ENCODE measurements at places on chromosomes 2 and 18.

DNA sequence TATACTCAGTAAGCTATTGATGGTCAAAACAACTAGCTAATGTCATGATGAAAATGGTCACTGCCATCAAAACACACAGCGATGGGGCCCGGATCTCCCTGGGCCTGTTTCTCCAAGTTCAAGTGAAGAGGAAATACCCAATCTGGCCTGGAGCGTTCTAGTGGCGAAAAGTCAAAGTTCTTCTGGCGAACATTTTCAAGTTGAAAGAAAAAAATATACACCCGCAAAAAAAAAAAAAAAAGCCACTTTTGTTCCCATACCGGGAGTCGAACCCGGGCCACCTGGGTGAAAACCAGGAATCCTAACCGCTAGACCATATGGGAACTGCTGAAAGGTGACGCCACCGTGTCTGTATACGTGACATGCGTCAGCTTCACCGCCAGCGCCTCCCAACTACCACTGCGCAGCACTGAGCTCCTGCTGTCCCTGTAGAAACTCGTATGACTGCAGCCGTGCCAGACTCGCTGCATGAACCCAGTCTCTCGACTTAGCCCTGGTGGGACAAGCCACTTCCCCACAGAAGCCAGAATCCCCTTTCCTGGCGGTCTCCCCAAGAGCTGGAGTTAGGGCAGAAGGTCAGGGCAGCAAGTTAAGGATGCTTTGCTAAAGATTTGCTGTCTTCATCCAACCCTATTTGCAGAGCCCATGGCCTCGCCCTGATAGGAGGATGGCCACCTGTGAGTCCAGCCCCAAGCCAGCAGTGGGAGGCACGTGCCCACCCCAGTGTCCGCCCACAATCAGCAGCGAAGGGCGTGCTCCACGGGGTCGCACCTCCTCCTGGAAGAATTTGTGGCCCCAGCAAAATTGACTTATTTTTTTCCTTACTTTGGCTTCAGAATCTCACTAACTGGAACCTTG lies 5.6 kb upstream of the IMP4 start:
- DNase-seq, result no peak

- DNase-seq, result no peak
Measured at GRCh38 chr18:9608298-9608697, 6.1 kb downstream of the PPP4R1 start.

DNA sequence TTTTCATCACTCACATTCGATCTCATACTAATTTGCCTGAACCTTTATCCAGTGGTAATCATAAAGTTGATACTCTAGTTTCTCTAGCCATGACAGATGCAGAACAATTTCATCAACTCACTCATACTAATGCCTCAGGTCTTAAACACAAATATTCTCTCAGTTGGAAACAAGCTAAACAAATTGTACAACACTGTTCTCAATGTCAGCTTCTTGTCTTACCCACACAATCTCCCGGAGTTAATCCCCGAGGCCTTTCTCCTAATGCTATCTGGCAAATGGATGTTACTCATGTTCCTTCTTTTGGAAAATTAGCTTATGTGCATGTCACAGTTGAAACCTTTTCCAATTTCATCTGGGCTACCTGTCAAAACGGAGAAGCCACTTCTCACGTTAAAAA lies 11.5 kb upstream of the CNOT11 start:
- no peak for DNase-seq

DNA sequence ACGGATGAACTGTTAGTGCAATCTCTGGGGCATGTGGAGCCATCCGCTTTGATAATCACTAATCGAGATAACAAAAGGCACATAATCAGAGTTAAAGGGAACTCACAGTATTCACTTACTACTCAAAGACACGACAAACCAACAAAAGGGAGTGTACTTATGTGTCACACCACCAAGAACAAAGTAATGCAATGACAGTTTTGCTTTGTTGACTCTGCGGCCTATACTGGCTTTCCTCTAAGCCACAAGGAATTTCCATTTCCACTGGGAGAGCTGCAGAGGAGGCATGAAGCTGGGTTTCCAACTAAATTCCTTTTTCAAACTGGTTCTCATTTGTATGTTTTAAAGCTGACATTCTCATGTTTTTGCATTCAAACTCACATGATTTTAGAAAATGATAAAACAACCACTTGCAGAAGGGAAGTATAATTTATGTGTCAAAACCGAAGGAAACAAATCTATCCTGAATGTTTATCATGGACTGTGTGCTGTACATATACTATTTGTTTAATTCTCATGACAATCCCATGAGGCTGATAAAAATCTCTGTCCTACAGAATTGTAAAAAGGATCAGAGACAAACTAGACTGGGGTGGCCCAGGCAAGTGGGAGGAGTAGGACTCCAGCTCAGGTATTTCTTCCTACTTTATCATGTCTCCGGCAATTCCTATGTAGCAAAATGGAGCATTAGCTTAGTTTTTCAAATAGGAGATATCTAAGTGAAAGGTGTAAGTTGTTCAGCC lies 149.6 kb upstream of the SMAD7 start:
- DNase-seq, result no peak

DNA sequence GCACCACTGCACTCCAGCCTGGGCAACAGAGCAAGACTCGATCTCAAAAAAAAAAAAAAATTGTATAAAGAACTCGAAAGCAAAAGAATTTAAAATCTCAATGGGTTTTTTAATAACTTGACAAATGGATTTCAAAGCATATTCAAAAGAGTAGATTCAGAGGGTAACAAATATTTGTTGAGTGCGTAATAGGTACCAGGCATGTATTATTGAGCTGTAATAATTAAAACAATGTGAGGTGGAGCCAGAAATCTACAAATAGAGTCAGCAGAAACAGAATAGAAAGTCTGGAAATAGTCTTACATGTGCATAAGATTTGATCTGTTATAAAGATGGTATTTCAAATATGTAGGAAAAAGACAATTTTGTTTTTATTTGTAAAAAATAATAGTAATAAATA lies 19.1 kb upstream of the RAB11FIP5 start:
- DNase-seq, result no peak

- no peak for DNase-seq
Measured at GRCh38 chr18:60987963-60988362, 345.3 kb upstream of the CDH20 start.

GRCh38 chr2:55490554-55490953 lies 29.0 kb upstream of the CFAP36 start:
- DNase-seq, result no peak

DNA sequence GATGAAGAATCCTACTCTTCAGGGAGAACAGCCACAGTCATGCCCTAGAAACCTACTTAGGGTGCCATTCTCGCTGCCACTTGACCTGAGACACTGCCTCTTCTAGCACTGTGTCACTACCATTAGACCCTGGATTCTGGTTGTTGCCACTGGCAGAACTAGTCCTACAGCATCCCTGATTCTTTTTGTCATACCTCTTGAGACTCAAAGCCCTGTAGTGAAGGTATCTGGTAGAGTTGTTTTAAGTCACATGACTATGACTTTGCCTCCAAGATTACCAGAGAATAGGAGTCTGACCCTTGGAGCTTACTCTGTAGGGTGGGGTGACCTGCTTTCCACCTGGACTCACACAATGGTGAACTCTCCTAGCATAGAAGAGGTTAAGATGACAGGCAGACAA lies 296.7 kb downstream of the TNS1 start:
- no peak for DNase-seq

All from activated CD8-positive, alpha-beta memory T cell treated with anti-CD3 and anti-CD28 coated beads for 4 hours (primary cell).